GM12892 (cell line): ENCODE measurements at places on chromosomes 4 and X.
A peak's percentile ranks its signal among the peaks of the same experiment; 100 is the strongest.

DNA sequence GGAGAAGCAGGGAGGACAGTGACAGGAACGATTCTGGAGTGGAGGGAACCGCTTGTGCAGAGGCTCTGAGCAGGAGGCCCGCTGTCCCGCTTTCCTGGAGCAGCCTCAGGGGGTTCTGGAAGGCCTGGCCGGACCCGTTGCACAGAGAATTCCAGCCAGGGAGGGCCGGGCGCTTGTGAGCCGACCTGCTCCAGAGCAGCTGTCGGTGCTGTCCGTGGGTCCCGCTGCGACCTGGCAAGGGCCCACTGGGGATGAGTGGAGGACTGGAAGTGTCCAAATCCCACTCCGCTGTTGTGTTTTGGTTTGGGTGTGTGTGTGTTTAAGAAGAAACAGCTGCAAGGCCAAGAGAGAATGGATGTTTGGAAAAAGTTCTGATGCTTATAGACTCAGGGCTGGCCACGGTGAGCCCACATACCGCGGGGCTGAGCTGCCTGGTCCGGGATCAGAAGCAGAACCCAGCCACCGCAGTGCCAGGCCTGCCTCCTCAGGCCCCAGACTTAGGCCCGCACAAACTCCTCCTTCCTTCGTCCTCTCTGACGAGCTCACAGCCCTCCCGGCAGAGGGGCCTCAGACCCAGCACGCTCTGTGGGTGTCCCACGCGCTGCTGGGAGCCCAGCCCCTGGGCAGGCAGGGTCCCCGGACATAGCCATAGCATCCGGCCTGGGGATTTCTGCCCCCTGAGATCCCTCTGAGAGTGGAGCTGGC, 73.9 kb downstream of the HTRA3 start:
- no peak for DNase-seq

GRCh38 chr4:37439809-37440474, 195.4 kb downstream of the NWD2 start:
- DNase-seq, result no peak

GRCh38 chr4:102390438-102390837, 45.2 kb upstream of the SLC39A8 start:
- no peak for DNase-seq

DNA sequence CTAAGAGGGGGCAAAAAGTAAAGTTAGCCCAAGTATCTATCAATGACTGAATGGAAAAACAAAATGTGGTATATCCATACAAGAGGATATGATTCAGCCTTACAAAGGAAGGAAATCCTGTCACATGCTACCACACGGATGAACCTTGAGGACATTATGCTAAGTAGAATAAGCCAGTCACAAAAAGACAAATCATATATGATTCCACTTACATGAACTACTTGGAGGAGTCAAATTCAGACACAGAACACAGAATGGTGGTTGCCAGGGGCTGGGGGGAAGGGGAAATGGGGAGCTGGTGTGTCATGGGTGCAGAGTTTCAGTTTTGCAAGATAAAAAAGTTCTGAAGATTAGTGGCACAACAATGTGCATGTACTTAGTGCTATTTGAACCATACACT, 101.8 kb downstream of the SH3KBP1 start:
- DNase-seq, result no peak

DNA sequence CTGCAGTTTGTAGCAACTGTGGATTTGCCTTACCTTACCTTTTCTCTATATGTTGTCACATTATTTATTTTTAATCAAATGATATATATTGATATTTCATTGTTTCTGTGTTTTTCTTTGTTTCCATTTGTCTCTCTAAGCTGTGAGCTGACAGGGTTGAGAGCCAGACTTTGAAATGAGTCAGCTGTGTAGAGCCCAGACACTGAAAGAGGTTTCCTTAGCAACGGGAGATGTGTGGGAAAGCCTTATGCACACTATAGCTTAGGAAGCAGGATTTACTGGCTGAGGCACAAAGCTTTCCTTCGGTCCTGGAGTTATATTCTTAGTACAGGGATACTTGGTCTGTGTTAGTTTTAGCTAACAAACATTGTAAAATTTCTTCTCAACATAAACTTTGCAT, 192.2 kb downstream of the FGF13 start:
- no peak for DNase-seq

GRCh38 chr4:109996526-109996925, 83.8 kb downstream of the EGF start:
- no peak for DNase-seq

- DNase-seq, result no peak
These were observed 49.6 kb downstream of the MEPE start for GRCh38 chr4:87882321-87882720.

DNA sequence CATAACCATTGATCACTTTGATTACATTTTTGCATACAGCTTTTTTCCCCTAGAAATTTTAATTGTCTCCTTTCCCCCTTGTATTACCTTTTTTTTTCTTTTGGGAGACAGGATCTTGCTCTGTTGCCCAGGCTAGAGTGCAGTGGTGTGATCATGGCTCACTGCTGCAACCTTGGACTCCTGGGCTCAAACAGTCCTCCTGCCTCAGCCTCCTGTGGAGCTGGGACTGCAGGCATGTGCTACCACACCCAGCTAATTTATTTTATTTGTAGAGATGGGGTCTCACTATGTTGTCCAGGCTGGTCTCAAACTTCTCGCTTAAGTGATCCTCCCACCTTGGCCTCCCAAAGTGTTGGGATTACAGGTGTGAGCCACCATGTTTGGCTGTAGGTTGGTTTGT, 47.0 kb downstream of the ZFX start:
- DNase-seq, result no peak

DNA sequence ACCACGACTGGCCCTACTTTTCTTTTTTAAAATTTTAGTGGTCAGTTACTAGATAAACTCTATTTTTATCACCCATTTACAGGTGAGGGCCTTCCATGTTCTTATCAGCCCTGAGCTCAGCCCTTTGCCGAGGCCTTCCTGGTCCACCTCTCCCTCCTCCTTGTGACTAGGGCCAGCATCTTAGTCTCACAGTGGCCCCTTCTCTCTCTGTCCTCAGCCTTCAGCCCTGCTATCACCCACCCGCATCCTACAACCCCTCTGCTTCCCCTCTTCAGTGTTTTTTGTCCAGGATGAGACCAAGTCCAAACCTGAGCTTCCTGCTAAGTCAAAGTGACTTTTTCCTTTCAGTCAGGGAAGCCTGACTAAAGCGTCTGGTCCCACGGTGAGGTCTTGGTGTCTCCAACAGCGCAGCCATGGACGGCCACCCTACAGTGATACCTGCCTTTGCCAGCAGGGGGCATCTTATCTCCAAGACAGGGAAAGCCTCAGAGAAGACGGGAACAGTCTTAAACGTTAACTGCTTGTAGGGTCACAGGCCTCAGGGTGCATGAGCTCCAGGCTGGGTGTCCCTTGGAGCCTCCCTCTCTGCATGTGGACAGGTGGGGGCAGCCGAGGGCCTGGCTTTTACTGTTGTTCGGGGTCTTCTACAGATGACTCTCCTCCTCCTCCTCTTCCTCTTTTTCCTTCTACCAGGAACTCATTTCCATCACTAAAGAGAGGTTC, 11.7 kb upstream of the GAGE10 start:
- no peak for DNase-seq

GRCh38 chr4:71338846-71339593, at the start of gene SLC4A4:
SLC4A4 (plus strand) TSS chr4:71339020.
- DNase-seq, result peak; percentile 21

DNA sequence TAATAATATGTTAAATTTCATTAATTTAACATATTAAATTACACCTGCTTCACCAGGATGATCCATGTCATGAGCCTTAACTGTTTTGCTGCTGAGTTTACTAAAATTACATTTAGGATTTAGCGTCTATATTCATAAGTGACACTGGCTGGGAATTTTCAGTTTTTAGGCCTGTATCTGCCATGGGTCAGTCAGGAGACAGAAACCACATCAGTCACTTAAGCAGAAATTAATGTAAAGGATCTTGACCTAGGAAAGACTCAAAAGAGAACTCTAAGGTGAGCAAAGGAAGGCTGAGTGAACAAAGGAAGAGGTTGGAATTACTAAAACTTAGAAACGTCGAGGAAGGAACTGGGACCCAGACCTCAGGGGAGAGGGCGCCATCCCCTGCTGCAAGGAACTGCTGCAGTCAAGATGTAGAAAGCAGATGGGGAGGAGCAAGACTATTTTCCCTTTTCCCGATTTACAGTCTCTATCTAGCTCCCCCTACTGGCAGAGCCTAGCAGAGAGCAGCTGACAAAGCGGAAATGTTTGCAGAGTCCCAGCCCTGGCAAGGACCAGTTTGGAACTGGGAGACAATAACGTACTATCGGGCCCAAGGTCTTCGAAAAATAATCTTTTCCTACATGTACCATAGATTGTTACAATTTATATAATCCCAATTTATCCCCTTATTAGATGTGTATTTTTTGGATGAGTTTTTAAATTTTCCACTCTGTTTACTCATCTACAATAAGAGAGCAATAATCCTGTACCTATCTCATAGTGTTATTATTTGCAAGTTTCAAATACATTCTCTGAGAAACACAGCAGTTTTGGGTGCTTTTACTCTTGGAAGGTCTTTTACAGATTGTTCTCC, 22.6 kb upstream of the RBBP7 start:
- peak; percentile 42 for DNase-seq

- DNase-seq, result no peak
These were observed 17.7 kb upstream of the SLC25A43 start for GRCh38 chrX:119381349-119381944.

DNA sequence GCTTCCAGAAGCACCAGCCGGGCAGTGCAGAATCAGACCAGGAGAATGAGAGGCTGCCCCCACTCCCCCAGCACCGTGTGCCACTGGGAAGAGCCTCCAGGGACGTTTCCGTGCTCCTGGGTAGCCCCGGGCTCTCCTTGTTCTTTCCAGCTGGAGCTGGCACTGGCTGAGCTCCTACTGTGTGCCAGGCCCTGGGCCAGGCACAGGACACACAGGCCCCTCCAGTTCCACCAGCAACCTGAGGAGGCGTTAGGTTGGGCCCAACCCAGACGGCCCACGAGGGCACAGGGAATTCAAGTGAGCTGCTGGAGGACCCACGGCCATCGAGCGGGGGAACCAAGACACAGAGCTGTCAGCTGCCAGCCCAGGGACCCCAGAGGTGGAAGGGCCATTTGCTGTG, 15.9 kb upstream of the ADRA2C start:
- no peak for DNase-seq

- DNase-seq, result no peak
These were observed 7.7 kb upstream of the ARHGEF38 start for GRCh38 chr4:105544520-105545286.

DNA sequence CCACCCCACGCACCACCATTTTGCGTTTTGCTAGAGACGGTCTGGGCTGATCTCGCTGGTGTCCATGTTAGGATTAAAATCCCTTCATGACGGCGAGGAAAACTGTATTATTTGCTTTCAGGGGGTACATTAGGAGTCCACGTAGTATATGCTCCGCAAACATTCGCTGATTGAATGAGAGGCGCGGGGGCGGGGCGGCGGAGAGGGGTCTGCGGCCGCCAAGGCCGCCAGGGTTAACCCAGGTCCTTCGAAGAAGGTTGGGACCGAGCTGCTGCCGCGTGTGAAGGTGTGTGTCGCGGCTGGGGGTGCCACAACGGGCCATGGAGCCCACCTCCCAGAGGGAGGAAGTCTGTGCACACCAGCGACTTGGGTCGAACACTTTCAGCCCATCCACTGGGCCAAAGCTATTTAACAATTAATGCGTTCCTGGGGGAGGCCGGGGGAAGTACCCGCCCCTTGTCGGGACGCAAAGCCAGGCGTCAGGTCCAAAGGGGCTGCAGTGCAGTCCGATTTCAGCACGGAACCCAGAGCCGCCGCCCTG, 6.4 kb upstream of the PITX2 start:
- no peak for DNase-seq

DNA sequence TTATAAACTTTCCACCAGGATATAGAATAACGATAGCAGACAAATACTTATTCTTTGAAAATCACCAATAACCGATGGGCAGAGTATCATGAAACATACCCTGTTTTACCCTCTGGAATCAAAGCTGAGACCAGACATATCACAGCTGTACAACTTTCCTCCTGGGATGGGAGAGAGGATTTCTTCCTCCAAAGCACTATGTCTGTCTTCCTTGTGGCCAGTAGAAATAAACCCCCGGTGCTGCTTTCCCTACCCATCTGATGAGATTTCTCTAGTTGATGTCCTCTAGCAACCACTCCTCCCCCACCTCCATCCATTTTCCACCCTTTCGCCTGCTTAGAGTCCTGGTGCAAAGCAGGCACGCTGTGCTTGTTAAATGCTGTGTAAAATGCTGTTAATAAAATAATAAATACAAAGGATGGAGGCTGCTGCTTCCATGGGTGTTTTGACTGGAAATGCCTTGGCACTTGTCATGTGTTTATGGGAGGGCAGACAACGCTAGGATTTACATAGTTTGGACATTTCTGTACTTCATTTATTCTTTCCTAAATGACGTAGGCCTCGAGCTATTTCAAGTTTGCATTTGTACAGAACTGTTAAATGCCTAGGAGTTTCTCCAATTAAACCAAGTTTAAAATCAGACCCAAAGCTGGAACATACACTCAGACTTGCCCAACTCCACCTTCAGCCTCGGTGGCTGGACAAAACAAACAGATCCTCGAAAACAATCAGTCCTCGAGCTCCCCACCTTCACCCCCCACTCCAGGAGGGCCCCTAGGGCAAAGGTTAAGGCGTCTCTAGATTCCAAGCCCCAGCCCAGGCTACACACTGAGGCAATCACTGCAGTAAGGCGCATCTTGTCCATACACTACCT, 10.1 kb downstream of the BCOR start:
- no peak for DNase-seq

DNA sequence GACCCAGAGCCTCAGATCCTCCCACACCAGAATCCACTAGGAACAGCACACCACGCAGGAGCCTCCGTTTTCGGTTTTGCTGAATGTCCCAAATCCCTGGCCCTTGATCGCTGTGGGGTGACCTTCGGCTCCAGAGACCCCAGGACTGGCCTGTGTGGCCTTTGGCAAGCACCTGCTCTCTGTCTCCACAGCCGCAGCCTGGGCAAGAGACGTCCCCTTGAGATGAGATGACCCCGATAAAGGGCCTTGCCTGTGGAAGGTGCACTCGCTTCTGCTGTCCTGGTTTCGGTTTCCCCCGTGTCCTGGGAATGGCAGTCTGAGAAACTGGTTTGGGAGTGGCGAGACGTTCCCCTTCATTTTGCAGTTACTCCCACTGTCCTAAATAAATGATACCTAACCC, 9.6 kb downstream of the PSAPL1 start:
- no peak for DNase-seq

DNA sequence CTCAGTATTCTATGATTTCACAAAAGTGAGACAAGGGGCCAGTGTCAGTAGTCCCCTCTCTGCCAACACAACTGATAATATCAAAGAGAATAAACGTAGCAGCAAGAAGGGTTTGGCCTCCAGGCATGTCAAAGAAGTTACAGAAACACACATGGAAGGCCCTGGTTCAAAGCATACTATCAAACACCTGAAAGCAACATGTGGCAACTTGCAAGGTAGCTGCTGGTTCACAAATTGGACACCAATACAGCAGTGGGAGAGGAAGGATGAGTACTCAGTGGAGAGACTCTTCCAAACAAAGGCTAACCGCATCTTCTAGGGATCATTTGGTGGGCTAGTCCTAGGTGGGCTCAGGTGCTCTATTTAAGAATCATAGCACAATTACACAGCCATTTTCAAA, 74.9 kb upstream of the MAOA start:
- DNase-seq, result no peak

GRCh38 chr4:4568806-4569427, 27.1 kb upstream of the STX18 start:
- no peak for DNase-seq
